ENCODE measurements at places on chromosomes 11 and 22.

DNA sequence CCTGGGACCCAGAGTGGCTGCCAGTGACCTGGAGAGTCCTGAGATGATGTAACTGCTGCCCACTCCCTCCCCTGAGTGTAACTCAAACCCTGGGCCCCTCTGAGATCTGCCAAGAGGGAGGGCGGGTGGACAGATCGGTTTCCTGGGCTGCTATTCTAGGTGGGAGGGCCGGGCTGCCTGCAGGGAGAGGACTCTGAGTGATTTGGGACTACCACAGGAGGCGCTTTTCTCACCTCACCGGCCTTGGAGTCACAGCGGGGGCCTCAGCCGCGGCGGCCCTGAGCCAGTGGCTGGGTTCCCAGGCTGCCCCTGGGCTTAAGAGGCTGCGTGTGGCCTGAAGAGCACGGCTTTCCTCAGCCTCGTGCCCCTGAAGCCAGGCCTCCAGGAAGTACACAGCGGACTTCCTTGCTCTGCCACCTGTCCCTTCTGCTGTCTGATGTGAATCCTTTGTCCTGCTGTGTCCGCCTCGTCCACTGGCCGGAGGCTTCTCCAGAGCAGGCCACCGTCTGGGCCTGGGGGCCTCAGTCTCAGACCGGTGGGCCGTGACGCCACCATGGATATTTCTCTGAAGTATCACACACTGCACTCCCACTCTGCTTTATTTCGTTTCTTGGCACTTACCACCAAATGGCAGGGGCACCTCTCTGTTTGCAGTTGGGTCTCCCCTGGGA, 11.5 kb downstream of the RELT start:
- H3K36me3 ChIP-seq, result no peaks in the 10 kb centered on the region
- no peaks in the 10 kb centered on the region for H3K27me3 ChIP-seq
- H3K4me1 ChIP-seq, result peaks cover 9% of the 10 kb centered on the region
- peak overlapping the region; percentile 45 for H3K27ac ChIP-seq

DNA sequence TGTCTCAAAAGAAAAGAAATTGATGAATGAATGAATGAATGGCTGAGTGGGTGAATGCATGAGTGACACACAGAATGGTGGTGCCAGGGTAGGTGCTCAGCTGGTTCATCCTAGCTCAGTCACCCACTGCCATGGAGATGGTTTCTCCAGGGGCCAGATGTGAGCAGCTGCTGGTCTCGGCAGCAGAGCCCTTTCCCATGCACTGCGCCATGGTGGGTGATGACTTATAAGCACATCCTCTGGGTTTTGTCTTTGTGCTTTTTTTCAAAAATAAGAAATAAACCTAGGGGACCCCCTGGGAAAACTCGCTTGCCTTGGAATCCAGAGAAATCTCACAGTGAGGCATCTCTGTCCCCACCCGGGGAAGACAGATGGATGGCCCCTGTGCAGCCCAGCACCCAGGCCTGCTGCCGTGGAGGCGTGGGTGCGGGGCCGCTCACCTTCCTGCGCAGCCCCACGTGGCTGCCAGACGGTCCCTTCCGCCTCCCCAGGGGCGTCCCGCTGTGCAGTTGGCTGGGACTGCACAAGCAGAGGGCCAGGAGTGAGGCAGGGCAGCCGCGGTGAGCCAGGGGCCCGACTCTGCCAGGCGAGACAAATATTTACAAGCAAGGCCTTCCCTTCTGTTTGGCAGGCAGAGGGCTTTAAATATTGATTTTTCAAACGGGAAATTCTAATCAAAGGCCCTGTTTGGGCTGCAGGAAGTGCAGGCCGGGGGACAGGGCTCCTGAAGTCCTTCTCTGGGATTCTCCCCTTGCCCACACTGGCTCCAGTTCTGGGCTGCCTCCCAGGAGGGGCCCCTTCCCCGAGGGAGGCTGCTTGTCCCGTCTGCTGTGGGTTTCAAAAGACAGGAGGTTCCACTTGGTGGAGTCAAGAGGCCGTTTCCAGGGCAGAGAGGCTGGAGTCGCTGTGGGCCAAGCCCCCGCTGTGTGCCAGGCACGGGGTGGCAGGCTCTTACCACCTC, 24.3 kb downstream of the MPPED1 start:
- no peaks in the 10 kb centered on the region for H3K4me1 ChIP-seq
- no peak overlapping the region for H3K4me3 ChIP-seq
- peaks cover 9% of the 10 kb centered on the region for H3K27me3 ChIP-seq
- H3K36me3 ChIP-seq, result no peaks in the 10 kb centered on the region
- no peak for DNase-seq

DNA sequence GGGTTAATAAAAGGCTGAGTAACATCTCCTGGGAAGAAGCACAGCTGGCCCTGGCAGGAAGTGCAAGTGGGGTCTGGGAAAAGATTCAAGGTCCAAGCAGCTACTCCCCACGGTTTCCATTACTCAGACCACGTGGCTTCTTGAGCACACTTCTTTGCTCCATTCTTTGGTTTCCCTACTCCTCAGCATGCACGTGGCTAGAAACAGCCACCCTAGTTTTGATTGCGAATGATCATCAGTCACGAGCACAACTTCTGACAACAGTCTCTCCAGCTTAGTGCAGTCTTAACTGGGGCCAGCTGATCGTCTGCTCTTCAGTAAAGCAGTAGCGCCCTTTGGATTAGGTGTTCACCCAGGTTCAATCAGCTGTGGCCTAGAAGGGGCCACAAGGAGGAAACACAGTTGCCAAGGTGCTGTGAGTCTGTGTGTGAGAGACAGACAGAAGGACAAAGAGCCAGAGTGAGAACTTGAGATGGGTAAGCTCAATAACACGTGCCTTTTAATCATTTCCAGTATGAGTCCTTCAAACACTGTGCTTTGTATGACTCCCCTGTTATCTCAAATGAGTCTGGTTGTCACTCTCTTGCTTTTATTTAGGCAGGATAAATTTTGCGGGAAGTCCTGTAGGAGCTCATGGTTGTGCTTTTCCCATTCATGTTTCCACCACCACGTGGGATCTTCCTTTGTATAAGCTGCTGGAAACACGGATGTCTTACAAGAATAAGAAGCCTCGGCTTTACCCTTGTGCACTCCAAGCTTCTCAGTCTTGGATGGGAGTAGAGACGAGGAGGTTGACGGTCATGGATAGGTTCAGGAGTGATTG, 901 bp upstream of the PARVA start:
- H3K36me3 ChIP-seq, result no peaks in the 10 kb centered on the region
- H3K4me3 ChIP-seq, result peak overlapping the region; percentile 69
- DNase-seq, result peak; percentile 24
- no peaks in the 10 kb centered on the region for H3K4me1 ChIP-seq
- H3K27me3 ChIP-seq, result no peaks in the 10 kb centered on the region
- peak overlapping the region; percentile 94 for H3K27ac ChIP-seq

GRCh38 chr22:19723983-19724827, 866 bp downstream of the GP1BB start:
- peaks cover 23% of the 10 kb centered on the region for H3K36me3 ChIP-seq
- H3K4me1 ChIP-seq, result no peaks in the 10 kb centered on the region
- DNase-seq, result peak; percentile 56

DNA sequence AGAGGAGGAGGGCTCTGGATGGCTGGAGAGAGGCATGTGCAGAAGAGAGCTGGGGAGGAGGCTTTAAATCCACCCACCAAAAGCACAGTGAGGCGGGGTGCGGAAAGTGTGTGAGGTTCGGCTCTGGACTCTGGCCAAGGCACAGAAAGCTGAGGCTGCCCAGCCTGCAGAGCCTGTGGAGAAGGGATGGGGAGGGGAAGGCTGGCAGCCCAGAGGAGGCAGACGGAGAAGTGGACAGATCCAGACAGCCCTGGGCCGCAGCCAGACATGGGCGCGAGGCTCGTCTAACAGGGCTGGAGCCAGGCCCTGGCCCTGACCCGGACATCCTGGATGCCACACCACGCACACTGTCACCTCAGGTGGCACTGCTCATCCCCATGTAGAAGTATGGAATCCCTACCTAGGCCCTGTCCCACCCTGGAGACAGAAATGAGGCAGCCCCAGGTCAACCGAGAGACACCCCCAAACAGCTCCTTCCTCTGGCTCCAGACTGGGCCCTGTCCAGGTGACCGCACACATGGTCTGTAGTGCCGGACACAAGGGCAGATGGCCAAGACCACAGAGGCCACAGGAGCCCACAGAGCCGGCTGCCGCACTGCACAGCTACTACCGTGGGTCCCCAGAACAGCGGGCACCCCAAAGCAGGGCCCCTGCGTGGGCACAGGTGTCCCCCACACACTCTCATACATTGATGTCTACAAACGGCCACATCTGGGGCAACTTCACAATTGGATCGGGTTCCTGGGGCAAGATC, 16.6 kb upstream of the MOB2 start:
- no peaks in the 10 kb centered on the region for H3K36me3 ChIP-seq
- no peak overlapping the region for H3K27ac ChIP-seq
- no peaks in the 10 kb centered on the region for H3K27me3 ChIP-seq

- no peaks in the 10 kb centered on the region for H3K4me1 ChIP-seq
- no peaks in the 10 kb centered on the region for H3K27me3 ChIP-seq
- no peak for DNase-seq
- H3K36me3 ChIP-seq, result no peaks in the 10 kb centered on the region
These were observed 13.8 kb upstream of the PICK1 start for GRCh38 chr22:38043151-38044039.

All from small intestine (tissue), 16 donors.